ENCODE measurements at places on chromosomes 12 and 14. TPM values are rescaled to one million over a fixed set of nuclear protein-coding genes. Genes with fewer than 3 reads are reported as not detected.

DNA sequence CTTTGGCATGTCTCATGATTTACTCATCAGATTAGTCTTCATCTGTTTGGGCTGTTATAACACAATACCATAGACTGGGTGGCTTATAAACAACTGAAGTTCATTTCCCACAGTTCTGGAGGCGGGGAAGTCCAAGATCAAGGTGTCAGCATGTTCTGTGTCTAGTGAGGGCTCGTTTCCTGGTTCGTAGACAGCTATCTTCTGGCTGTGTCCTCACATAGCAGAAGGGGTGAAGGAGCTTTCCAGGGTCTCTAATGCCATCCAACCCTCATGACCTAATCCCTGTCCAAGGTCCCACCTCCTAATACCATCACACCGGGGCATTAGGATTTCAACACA lies 30.8 kb upstream of the NRDE2 start:
- no peak for DNase-seq

DNA sequence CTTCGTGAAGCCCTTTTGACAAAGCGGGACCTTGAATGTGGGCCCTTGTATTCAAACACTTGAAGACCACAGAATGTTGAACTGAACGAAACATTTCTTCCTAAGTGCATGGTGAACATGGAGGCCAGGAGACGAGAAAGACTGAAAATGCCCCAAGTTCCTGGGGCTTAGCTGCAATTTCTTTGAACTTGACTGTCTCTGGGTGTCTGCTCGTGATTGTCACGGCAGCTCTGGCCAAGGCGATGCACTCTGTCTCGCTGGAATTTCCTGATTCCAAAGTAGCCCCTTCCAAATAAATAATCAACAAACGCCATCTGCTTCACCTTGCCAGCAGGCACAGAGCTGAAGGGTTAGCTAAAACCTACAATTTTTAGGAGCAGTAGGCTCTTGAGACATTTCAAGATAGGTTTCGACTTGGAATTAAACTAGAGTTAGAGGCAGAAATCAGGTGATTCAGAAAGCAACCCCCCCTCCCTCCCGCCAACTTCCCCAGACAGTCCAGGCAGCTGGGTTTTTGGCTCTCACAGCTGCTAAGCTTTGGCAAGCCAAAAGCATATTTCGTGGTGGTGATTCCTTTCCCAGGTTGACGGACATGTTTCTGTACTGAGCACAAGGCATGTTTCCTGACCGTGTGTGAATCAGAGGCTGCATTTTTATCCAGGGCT lies 13.5 kb upstream of the IRF2BPL start:
- DNase-seq, result peak; percentile 96

- no peak for DNase-seq
These were observed 54.1 kb downstream of the DUSP16 start for GRCh38 chr12:12508612-12509011.

Gene TROAP
- 1.6 TPM for total RNA-seq

Gene GYS2
- total RNA-seq, result not detected

Gene AHNAK2
- 21.8 TPM for total RNA-seq

- DNase-seq, result no peak
These were observed 157.6 kb downstream of the FOXA1 start for GRCh38 chr14:37437490-37437889.

- DNase-seq, result no peak
These were observed 837 bp downstream of the COL2A1 start for GRCh38 chr12:48003226-48004052.

Gene OAS1
- total RNA-seq, result 13.5 TPM

DNA sequence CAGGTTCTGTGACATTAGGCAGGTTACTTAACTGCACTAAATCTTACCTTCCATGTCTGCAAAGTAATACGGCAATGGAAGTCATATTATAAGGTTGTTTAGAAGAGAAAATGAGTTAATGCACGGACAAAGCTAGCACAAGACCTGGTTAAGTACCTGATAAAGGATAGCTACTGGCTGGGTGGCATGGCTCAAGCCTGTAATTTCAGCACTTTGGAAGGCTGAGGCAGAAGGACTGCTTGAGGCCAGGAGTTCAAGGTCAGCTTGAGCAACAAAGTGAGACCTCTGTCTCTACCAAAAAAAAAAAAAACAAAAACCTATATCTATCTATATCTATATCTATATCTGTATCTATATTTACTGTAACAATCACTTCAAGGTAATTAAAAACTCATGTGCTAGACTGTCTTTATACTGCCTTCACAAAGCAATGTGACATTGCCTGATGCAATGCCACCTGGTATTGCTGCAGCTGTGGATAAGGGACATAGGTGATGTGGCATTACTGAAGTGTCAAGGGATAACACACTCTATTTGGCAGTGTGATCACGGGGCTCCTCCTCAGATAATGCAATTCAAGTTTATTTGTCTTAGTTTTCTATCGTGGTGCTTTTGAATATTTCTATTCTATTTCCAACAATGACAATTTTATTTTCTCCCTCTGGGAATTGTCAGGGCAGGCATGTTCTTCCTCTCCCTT lies 107.1 kb downstream of the PAX9 start:
- no peak for DNase-seq

- no peak for DNase-seq
These were observed 670.7 kb downstream of the NRXN3 start for GRCh38 chr14:78840898-78841297.

DNA sequence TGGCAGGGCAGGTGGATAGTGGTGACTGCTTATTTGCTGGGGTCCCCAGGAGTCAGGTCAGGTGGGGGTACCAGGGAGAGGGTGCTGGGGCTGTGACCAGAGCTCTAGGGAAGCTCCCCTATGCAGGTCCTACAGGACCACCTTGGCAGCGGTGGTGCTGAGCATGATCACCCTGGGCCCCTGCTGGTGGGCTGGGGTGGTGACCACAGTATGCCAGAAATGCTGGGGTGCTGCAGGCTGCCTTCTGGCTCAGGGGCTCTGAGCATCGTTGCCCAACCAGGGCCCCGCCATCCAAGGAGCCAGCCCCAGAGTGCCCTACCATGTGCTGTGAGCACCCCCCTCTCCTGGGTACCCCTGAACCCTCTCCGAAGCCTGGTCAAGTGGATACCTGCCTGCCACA lies 17.5 kb upstream of the NUDT14 start:
- no peak for DNase-seq
